ENCODE measurements at places on chromosomes 1 and 21.

DNA sequence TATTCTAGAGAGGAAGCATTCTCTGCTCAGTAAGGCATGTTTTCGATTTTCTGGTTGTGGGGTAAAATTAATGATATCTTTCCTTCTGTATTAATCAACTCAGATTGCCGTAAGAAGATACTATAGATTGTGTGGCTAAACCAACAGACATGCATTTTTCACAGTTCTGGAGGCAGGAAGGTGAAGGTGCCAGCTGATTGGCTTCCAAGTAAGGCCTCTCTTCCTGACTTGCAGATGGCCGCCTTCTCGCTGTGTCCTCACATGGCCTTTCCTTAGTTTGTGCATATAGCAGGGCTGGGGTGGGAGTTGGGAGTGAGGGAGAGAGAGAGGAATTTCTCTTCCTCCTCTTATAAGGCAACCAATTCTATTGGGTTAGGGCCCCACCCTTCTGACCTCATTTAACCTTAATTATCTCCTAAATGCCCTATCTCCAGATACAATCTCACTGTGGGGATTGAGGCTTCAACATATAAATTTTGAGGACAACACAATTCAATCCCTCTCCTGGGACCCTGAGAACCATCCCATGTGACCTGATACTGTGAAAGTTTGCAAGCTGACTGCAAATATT, 52.3 kb upstream of the MRPS6 start:
- DNase-seq: no peak

DNA sequence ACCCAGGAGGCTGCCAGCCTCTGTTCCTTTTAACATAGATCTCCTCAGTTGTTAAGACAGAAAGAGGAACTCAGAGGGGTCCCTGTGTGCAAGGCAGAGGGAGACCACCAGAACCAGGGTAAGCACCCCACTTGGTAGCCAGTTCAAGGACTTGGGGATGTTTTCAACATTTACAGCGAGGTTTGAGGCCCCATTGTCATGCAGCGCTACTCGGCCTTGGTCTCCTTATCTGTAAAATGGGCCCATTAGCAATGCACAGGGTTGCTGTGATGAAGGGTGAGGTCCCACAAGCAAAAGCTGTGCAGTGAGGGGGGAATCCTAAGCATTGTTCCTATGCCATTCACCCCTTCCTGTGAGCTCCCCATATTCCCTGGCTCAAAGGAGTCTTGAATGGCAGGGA, 4.2 kb downstream of the SIM2 start:
- DNase-seq: no peak

GRCh38 chr1:162663589-162664106, 31.4 kb downstream of the DDR2 start:
- DNase-seq: no peak

GRCh38 chr1:35475856-35476674, 81.1 kb downstream of the KIAA0319L start:
- no peak for DNase-seq

DNA sequence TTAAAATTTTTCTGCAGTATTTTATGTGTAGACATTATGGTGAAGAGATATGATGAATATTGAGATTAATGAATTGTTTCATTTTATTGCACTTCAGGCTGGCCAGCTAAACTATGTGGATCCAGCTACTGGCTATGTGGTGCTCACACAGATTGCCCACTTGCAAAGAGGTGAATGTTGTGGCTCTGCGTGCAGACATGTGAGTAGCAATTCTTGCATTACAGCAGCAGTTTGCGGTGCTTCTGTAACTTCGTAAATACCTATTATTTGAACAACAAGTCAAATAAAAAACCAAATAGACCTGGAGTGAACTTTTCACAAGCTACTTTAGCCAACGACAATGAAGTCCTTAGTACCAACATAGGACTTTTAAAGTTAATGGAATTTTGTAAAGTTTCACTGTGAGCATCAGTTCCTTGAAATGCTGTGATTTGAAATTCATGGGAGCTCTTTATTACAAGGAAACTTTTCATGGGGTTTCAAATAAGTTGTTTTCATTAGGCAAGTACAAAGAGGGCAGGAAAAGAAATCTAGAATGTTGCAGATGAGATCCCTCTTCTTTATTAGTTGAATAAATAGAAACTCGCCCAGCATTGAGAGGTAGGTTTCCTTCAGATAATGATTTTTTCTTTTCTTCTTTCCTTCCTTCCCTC, 3.4 kb downstream of the C1orf53 start:
- DNase-seq: no peak

DNA sequence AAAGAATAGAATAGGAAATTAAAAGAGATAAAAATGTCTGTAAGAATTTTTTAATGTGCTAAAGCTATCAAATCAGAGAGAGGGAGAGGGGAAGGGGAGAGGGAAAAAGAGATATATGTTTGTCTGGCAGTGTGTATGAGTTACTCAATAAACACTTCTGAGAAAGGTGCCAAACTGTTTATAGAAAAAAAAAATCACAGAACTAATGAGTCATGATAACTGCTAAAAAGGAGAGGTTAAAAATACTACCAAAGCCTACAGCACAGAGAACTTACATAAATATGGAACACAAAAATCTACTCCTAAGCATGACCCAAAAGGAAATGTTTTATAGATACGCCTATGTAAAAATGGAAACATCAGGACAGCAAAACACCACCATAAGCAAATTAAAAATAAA, 45.4 kb downstream of the SELENOF start:
- DNase-seq: peak; percentile 30

GRCh38 chr1:230937371-230937770, 41.3 kb downstream of the TTC13 start:
- DNase-seq: no peak

GRCh38 chr1:203124546-203125317, 2.8 kb upstream of the ADORA1 start:
- no peak for DNase-seq

- no peak for DNase-seq
Measured at GRCh38 chr1:177597393-177597792, 372.5 kb downstream of the SEC16B start.

DNA sequence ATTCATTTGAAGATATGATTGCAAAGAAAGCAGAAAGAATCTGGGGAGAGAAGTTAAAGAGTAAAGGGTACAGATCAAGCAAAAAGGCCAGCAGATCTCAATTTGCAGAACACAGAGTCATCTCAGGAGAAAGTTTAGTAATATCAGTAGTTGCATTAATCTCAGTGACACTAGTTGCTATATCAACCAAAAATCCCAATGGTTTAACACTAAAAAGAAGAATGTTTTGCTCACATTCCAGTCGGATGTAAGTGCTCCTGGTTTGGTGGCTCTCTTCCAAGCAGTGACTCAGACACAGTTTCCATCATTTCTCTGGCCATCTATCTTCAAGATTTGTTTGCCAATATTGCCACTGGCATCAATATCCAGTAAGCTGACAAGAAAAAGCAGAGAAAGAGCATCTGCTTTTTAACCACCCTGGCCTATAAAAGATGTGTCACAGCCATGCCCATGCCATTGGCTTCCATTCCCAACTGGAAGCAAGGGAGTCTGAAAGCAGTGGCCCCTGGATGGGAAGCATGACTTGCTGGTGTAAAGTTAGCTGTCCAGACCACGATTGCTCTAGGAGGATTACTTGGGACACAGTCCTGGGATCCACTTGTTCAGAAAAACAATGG, 45.5 kb upstream of the AIM2 start:
- no peak for DNase-seq

- peak; percentile 55 for DNase-seq
Measured at GRCh38 chr1:50109647-50110075, 941 bp downstream of the ELAVL4 start.

GRCh38 chr1:226132728-226133503, 53.6 kb downstream of the ACBD3 start:
- no peak for DNase-seq

DNA sequence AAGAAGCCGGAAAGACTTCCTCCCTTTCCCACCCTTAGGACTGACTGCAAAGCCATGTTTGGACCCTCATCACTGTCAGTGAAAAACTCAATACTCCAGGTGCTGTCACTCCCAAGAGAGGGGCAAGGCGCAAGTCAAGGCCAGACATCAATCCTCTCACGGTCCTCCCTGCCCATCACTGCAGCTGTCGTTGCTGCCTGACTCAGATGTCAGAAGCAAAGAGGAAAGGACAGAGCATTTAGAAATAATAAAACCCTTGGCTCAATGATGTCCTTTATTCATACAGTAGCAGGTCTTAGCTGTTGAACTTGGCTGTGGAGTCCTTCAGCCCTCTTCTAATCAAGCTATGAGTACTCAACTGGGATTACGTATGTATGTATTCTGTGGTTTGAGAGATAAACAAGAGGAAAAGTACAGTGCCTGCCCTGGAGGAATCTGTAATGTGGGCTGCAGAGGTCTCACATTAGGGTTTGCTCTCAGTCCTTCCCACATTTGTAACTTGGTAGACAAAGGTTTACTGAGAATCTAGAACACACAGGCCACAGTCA, 13.5 kb downstream of the SUSD4 start:
- DNase-seq: no peak

GRCh38 chr1:67404212-67404620, 26.0 kb downstream of the SERBP1 start:
- peak; percentile 30 for DNase-seq

GRCh38 chr1:56435434-56436262, 143.7 kb downstream of the PLPP3 start:
- DNase-seq: no peak

DNA sequence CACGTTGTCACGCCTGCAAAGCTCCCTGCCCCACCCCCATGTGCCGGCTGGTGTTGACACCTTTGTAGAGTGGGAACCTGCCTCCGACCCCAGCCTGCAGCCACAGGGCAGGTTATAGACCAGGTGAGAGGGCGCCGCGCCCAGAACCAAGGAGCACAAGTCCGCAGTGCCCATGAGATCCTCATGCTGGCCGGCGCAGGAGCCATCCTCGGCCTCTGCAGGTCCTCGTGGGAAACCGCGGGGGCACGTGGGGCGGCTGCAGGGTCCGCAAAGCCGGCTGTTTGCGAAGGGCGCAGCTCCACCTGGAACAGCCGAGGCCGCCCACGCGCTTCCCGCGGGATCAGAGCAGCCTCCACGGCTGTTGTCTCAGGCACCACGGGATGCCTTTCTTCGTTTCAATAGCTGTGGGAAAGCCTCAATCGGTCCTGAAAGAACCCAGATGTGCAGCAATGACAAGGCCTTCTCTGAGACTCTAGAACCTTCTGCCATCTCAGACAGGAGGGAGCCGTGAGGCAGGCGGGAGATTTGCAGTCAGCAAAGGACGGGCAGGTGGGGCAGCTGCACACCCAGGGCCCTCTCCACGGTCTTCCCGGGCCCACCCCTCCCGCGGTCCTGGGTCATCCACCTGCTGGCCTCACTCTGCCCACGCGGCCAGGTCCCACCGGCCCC, 29.9 kb downstream of the POFUT2 start:
- no peak for DNase-seq

GRCh38 chr1:77287535-77287934, 5.7 kb downstream of the AK5 start:
- peak; percentile 89 for DNase-seq

DNA sequence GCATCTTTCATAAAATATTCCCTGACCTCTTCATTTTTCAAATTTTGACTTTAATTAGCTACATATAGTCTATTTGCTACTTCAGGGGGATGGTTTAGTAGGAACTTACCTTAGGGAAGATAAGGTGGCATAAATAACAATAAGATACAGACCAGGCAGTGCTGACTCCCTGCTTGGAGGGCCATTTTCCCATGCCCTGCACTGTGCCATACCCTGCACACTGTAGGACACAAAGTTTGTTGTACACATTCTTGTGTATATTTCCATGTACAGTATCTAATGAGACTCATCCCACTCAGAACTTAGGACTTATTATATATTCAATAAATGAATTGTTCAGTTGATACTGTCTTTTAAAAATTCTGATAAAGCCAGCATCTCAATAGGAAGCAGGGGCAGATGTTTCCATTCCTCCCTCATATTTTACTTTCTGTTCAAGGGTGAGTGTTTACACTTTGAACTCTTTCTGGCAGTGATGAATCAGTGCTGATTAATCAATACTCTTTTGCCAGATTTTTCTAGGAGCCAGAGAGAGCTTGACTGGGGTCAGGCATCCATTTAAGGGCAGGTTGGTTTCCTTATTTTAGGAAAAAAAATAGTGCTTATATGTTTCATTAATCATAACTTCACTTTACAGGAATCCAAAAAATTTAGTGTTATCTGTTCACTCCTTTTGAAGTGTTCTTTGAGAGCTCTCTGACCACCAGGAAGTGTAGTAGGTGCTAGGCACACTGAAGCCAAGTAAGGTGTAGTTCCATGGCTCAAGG, 30.6 kb downstream of the MPZL1 start:
- no peak for DNase-seq

DNA sequence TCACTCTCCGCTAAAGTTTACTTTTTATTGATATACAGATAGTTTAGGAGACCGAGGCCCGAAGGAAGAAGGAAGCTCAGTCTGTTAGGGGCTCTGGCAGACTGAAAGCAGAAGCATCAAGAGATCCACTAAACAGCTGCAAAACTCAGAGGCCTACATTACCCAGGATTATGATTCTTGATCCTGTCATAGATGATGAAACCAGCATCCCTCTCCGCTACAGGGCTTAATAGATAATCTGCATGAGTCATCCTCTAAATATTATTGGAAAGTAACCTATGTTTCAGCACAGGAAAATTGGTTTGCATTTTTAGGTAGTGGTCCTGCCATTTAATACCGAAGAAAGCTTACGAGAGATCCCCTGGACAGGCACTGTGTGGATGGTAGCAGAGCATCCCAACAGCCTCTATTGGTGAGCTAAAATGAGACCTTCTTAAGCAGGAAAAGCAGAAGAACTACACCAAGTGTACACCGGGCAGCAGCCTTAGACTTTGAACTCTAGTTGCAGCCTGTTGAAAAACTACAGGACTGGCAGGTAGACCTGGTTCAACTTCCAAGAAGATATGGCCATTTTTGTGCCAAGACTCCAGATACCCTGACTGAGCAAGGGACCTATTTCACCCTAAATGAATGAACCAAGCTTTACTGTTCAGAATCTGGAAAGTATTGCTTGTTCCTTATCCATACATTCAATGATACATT, 6.8 kb downstream of the CASQ2 start:
- peak; percentile 85 for DNase-seq

- DNase-seq: peak; percentile 70
Measured at GRCh38 chr21:34205811-34206571, 132.6 kb downstream of the MRPS6 start.

GRCh38 chr1:68230901-68231626, 1.3 kb downstream of the WLS start:
- DNase-seq: no peak

GRCh38 chr1:32151319-32151787, 28.1 kb upstream of the TXLNA start:
- DNase-seq: no peak
